Left kidney (tissue), 8 donors: ENCODE measurements at places on chromosomes 7 and 10. TPM values are rescaled to one million over a fixed set of nuclear protein-coding genes. Genes with fewer than 3 reads are reported as not detected.

- no peak for DNase-seq
These were observed 117.4 kb upstream of the POM121L12 start for GRCh38 chr7:52917982-52918578.

DNA sequence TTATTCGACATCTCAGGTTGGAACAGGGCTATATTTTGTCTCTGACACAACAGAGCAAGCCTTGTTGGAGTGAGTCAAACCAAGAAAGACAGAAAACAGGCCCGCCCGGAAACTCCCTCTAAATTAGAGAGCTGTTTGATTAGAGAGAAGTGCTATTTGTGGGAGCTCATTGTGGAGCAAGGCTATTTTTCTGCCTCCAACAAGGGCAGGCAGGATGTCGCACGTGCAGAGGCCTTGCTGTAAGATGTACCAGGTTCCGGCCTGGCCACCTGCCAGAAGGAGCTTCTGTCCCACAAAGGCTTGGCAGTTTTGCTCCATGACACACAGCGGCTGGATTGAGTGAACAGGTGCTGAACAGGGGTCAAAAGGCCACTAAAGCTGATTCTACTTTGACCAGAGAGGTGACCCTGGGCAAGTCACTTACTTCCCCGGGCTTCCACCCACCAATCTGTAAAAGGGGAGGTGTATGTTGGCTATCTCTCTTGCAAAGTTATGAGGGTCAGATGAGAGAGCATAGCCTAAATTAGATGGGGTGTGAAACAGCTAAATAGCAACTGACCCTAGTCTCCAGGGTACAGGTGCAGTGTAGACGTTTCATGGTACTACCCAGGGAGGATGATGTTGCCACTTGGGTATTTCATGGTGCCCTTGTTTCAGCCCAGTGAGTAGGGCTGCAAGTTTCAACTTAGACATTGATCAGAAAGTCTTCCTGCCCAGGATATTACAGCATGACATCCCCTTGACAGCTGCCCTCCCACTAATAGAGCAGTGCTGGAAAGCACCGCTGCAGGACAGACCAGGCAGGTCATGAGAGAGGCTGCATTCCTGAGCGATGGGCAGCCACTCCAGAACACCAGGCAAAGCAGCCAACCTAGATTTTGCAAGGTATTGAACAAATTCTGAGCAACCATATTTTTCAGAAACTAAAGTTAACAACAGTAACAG is 62.0 kb downstream of the VSTM4 start:
- DNase-seq = no peak

GRCh38 chr10:111498560-111498959 is 421.7 kb downstream of the ADRA2A start:
- DNase-seq = no peak

- DNase-seq = no peak
These were observed 706.4 kb downstream of the SORCS3 start for GRCh38 chr10:105347487-105347886.

The TUBB8 gene
- 1.1 TPM for polyA plus RNA-seq
